ENCODE measurements at places on chromosomes 7 and 10.

DNA sequence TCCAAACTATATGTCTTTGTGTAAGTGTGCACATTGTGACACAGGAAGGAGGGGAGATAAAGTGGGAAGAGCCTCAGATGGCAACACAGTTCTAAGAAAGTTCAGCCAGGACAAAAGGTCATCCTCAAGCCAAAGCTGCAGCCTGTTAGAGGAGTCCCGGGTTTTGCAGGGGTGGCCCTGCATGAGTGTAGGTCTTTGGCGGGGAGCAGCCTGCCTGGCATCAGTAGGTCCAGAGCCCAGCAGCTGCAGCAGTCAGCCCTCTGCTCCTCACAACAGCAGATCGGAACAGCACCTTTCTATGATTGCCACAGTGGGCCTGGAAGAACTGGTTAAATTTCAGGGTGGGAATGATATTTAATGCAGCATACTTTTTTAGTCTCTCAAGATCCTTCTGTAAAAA, 13.5 kb upstream of the VDAC2 start:
- no peak for DNase-seq

DNA sequence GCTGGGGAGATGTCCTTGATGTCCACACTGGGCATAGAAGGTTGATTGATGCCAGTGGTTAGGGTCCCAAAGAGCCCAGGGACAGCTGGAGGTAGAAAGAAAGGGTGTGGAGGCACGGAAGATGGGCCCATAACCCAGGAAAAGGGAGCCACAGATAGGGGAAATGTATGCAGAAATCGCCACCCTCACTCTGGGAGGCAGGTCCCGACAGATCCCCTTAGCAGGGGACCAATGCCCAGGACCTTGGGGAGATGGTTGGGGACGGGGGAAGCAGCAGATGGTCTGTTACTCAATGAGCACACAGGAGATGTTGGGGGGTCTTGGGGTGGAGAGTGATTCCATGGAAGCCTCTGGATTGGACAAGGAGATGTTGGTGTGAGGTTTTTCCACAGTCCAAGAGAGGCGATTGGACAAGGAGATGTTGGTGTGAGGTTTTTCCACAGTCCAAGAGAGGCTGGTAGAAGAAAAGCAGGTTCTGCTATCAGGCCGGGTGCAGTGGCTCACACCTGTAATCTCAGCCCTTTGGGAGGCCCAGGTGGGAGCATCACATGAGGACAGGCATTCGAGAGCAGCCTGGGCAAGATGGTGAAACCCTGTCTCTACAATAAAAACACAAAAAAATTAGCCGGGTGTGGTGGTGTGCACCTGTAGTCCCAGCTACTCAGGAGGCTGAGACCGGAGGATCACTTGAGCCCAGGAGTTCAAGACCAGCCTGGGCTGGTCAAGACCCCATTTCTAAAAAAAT, 7.0 kb upstream of the PPP1R35 start:
- no peak for DNase-seq

DNA sequence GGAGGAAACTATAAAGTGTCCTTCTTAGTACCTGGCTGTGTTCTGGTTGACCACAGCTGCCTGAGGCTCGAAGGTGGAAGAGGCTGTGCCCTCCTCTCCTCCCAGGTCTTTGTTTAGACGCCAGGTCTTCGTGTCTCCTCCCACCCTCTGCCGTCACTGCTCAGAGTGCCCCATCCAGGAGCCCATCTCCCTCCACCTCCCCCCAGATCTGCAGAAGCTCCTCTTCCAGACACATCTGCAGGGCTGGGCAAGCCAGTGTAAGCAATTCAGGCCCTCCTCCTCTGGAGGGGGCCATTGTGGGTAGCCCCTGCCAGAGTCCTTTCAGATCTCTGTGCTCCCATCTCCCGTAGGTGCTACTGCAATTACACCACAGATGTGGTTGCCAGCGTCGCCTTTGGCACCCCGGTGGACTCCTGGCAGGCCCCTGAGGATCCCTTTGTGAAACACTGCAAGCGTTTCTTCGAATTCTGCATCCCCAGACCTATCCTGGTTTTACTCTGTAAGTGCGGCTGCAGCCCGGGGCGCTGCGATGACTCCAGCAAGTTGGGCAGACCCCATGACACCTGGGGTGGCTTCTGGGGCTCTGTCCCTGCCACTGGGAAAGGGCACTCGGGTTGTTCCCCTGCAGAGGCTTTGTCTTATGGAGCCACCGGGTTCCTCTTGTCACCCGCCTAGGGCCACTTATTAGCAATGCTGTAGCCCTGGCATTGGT, 107.5 kb downstream of the PARP12 start:
- DNase-seq, result no peak

- DNase-seq, result no peak
Observed at GRCh38 chr10:61986382-61986781, 84.9 kb downstream of the ARID5B start.

DNA sequence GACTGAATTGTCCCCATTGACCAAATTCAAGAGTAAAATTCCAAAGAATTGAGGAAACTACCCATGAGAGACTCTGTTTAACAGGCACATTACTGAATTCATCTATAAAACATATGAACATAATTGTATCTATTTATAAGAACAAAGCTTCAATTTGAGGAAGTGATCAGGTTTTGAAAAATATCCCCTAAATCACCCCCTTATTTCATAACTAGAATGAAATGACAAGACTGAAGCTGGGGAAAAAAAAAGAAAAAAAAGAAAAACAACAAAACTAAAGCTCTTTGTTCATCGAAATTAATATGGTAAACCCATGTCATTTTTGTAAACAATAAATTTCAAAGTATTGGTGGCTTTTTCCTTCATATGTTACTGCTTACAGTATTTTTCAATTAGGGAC, 184.9 kb upstream of the SEMA3A start:
- no peak for DNase-seq

GRCh38 chr7:3721422-3721821, 420.4 kb downstream of the SDK1 start:
- no peak for DNase-seq

GRCh38 chr10:101601541-101601940, 13.4 kb downstream of the DPCD start:
- DNase-seq, result no peak

All from fibroblast of skin of scalp (primary cell).